ENCODE measurements at places on chromosomes 2 and 18.
A peak's percentile ranks its signal among the peaks of the same experiment; 100 is the strongest.

DNA sequence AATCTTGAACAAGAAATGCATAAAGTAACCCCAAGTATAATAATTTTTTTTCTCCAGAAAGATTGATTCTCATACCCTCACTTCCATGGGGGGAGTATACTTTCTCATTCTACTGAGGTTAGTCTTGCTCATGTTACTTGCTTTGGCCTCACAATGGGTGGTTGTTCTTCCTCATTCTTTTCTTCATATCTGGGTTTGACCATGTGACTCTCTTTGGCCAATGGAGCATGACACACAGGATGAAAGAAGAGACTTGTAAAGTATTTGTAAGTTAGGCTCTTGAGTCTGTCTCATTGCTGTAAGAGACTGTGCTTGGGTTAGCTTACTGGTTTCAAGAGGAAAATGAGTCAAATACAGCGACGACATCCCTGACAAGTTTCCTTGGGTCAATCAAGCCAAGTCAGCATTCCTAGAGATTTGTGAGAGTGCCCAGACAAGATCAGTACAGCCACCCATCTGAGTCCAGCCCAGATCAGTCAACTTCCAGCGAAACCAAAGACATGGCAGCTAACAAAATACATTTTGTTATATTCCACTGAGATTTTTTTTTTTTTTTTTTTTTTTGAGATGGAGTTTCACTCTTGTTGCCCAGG lies 970.2 kb downstream of the BCL11A start:
- DNase-seq = no peak

DNA sequence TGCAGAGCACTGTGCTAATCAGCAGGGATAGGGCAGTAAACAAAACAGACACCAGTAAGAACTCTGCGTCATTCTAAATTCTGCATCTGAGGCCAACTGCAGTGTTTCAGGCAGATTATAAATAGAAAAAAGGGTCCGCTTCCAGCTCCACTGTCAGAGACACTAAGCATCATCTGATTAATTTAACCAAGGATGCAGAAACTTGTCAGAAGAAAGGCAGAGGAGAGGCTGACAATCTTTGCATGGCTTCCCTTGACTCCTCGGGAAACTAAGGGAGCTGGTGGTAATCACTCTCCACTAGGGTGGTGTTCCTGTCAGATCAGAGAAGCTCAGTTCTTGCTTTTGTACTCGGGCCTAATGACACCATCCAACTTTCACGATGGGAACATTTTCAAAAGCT lies 123.5 kb downstream of the DNAH6 start:
- no peak for DNase-seq

GRCh38 chr2:71505086-71505769 lies 51.9 kb downstream of the DYSF start:
- DNase-seq = no peak

- DNase-seq = no peak
Measured at GRCh38 chr2:179936654-179937053, 70.4 kb downstream of the CWC22 start.

DNA sequence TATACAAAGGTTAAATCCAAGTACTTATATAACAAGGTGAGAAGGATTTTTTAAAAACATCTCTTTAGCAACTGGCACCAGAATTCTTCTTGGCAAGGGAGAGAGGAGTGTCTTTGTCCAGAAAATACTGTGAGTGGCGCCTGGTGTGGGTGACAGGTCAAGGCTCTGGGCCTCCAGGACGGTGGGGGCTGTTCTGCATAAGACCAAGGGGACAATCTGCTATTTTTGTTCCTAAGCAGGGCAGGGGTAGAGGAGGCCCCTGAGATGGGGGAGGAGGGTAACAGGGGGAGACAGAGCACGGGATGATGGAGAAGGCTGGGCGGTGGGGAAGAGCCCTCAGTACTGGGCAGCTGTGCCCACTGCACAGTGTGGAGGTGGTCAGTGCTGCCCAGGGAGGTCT lies 51.6 kb upstream of the TAF1B start:
- no peak for DNase-seq

DNA sequence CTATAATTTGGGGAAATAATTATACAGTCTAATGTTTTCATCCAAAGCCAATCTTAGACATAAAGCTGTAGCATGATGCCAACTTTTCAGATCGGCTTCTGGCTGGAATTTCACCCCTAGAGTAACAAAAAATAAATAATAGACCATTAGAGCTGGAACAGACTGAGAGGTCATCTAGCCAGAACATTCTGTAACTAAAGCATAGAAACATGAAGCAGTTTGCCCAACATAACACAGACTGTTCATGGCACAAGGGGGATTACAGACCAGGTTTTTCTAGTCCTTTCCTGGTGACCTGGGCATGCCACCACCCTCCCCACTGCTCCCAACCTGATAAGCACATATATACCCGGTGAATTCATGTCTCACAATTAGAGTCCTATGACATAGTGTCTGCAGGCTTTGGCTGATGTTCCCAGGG lies 116.4 kb upstream of the PPP1CB start:
- no peak for DNase-seq

DNA sequence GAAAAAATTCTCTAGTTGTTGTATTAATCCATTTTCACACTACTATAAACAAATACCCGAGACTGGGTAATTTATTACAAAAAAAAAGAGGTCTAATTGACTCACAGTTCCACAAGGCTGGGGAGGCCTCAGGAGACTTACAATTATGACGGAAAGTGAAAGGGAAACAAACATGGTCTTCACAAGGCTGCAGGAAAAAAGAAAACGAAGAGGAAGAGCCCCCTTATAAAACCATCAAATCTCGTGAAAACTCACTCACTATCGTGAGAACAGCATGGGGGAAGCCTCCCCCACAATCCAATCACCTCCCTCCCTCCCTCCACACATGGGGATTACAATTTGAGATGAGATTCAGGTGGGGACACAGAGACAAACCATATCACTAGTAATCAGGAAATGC lies 61.7 kb upstream of the SPTBN1 start:
- peak; percentile 8 for DNase-seq

DNA sequence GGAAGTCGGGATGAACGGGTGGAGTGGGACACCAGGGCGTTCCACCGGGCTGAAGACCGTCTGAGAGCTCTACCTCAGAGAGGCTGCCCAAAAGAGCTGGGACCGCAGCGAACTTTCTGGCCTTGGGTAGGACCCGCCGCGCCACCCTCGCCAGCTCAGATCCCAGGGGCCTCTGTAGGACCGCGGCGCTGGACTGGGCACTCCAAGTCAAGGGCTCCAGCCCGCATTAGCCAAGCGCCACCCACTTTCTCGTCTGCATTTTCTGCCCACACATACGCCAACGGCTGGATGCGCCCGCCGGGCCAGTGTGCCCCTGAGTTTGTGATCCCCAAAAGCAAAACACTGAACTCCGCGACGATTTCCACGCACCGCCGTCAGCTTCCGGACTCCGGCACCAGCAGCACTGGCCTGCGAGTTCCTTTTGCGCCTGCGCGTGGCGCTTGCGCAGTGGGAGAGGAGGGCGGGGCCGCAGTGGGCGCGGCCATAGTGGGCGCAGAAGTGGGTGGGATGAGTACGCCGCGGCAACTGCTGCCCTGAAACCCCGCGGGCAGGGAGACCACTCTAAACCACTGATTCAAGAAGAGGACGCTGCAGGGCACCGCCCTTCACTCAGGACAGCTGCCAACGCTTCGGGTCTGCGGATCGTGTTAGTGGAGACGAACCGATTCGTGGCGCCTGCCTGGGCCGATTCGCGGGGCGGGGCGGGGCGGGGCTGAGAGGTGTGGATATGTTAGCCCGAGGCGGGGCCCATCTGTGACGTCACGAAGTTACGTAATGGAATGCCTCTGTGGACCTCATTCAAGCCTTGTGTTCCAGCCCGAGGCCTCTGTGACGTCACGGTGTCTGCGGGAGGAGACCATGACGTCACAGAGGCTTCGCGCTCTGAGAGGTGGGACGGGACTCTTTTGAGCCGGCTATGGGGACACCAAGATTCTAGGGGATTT lies 10.5 kb downstream of the OSR1 start:
- peak; percentile 97 for DNase-seq
